ENCODE measurements at places on chromosomes 13 and 19. TPM values are rescaled to one million over a fixed set of nuclear protein-coding genes. Genes with fewer than 3 reads are reported as not detected.

Gene CLC
- not detected for total RNA-seq

- no peak overlapping the region for H3K27ac ChIP-seq
- no peak for DNase-seq
- H3K36me3 ChIP-seq = peaks cover 26% of the 10 kb centered on the region
- H3K4me3 ChIP-seq = no peak overlapping the region
- H3K27me3 ChIP-seq = no peaks in the 10 kb centered on the region
- no peaks in the 10 kb centered on the region for H3K4me1 ChIP-seq
Measured at GRCh38 chr13:100645382-100645781, 29.2 kb downstream of the TMTC4 start.

DNA sequence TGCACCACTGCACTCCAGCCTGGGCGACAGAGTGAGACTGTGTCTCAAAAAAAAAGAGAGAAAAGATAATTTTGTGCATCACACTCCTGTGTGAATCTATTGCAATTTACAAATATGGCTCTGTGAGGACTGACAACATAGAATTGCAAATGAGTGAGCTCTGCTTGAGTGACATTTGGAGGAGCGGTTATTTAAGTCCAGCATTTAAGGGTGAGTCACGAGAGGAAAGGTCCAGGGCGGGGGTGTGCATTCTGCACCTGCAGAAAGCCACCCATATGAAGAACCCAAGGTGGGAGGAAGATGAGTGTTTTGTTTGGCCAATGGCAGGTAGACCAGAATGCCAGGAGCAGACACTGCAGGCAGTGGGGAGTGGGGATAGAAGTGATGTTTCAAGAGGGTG is 58.5 kb downstream of the DGKH start:
- no peak overlapping the region for H3K27ac ChIP-seq
- H3K36me3 ChIP-seq = no peaks in the 10 kb centered on the region
- H3K4me3 ChIP-seq = no peak overlapping the region
- DNase-seq = no peak
- no peaks in the 10 kb centered on the region for H3K27me3 ChIP-seq
- H3K4me1 ChIP-seq = peaks cover 10% of the 10 kb centered on the region

DNA sequence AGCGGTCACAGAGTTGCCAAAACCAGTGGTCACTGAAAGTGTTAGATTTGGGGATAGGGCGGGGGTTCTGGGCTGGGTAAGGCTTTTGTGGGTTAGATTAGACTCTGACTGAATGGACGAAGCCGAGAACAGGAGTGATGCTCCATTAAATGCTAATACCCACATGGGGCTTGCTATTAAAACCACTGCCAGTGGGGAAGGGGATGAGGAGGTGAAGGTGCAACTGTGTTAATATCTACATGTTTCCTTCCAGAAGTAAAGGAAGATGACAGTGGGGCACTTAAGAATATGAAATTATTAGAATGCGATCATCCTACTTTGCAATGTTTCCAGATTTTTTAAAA is 573 bp upstream of the ZNF614 start:
- peak overlapping the region; percentile 88 for H3K27ac ChIP-seq
- H3K4me3 ChIP-seq = peak overlapping the region; percentile 79
- H3K27me3 ChIP-seq = no peaks in the 10 kb centered on the region
- H3K4me1 ChIP-seq = peaks cover 16% of the 10 kb centered on the region
- H3K36me3 ChIP-seq = peaks cover 23% of the 10 kb centered on the region

Gene ERICH4
- total RNA-seq = not detected

- peak overlapping the region; percentile 82 for H3K4me3 ChIP-seq
- H3K27ac ChIP-seq = peak overlapping the region; percentile 83
- H3K36me3 ChIP-seq = peaks cover 13% of the 10 kb centered on the region
- H3K4me1 ChIP-seq = peaks cover 47% of the 10 kb centered on the region
- no peak for DNase-seq
Measured at GRCh38 chr19:17244618-17245534, 843 bp downstream of the NR2F6 start.

Gene FXYD5
- total RNA-seq = 44.4 TPM

Gene KLF5
- 249 TPM for total RNA-seq

Gene MBD3L2
- total RNA-seq = not detected

GRCh38 chr13:43127827-43128226 is 104.4 kb downstream of the DNAJC15 start:
- peaks cover 10% of the 10 kb centered on the region for H3K27me3 ChIP-seq
- no peak for DNase-seq
- no peaks in the 10 kb centered on the region for H3K36me3 ChIP-seq
- no peak overlapping the region for H3K4me3 ChIP-seq
- H3K27ac ChIP-seq = no peak overlapping the region

GRCh38 chr13:51944428-51944827 is 66.8 kb downstream of the ATP7B start:
- peaks cover 5% of the 10 kb centered on the region for H3K36me3 ChIP-seq
- H3K4me1 ChIP-seq = no peaks in the 10 kb centered on the region
- DNase-seq = no peak
- H3K27ac ChIP-seq = no peak overlapping the region
- H3K27me3 ChIP-seq = no peaks in the 10 kb centered on the region
- no peak overlapping the region for H3K4me3 ChIP-seq

All from suprapubic skin (tissue), 4 donors.